ENCODE measurements at places on chromosomes 1 and 21. TPM values are rescaled to one million over a fixed set of nuclear protein-coding genes. Genes with fewer than 3 reads are reported as not detected.

DNA sequence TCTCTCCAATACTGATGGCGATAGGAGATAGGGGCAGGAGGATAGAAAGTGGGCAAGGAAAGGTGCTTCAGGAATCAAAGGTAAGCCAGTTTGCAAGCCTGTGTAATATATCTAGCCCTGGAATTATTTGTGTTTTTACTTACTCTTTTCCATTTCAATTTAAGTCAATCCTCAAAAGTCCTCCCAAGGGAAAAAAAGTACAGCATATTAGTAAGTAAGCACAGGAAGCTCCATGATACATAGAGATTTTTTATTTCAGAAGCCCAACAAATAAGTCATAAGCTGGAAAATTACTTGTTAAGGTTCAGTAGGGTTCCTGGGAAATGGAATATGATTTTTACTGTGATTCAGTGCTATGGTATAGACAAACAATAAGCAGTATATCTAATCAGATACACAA lies 337.7 kb upstream of the DUSP10 start:
- no peaks in the 10 kb centered on the region for H3K36me3 ChIP-seq
- no peak for DNase-seq
- no peak overlapping the region for H3K4me3 ChIP-seq
- no peaks in the 10 kb centered on the region for H3K4me1 ChIP-seq
- no peaks in the 10 kb centered on the region for H3K27me3 ChIP-seq
- H3K27ac ChIP-seq: no peak overlapping the region

Gene LCE2B
- not detected for total RNA-seq

GRCh38 chr21:33268737-33269441 lies 2.7 kb downstream of the IL10RB start:
- no peaks in the 10 kb centered on the region for H3K27me3 ChIP-seq
- peaks cover 24% of the 10 kb centered on the region for H3K4me1 ChIP-seq
- DNase-seq: peak; percentile 96
- H3K36me3 ChIP-seq: peaks cover 18% of the 10 kb centered on the region

GRCh38 chr1:158154501-158154900 lies 26.2 kb upstream of the CD1D start:
- no peak for DNase-seq
- H3K4me1 ChIP-seq: peaks cover 19% of the 10 kb centered on the region
- no peak overlapping the region for H3K4me3 ChIP-seq
- H3K27me3 ChIP-seq: no peaks in the 10 kb centered on the region
- no peaks in the 10 kb centered on the region for H3K36me3 ChIP-seq

Gene ECM1
- total RNA-seq: 1.0 TPM

DNA sequence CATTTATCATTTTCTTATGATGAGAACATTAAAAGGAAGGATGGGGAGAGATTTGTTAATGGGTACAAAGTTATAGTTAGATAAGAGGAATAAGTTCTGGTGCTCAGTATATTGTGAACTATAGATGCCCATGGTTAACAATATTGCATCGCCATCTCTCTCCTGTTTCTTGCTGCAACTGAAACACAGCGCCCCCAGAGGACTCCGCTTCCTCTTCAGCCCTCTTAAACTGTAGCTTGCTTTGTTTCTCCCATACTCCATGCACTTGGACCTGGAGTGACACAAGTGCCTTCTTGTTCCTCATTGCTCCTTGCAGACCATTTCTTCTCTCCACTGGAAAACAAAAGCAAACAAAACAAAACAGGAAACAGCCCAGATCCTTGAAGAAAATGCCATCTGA lies 70.1 kb upstream of the NTPCR start:
- H3K4me1 ChIP-seq: no peaks in the 10 kb centered on the region
- DNase-seq: no peak
- H3K27me3 ChIP-seq: 0 out of 2 replicates have a peak, but pooled peaks cover 2% of the 10 kb centered on the region
- no peak overlapping the region for H3K27ac ChIP-seq
- no peak overlapping the region for H3K4me3 ChIP-seq
- H3K36me3 ChIP-seq: no peaks in the 10 kb centered on the region

GRCh38 chr1:34590211-34590623 lies 164.6 kb upstream of the GJB5 start:
- no peaks in the 10 kb centered on the region for H3K27me3 ChIP-seq
- H3K36me3 ChIP-seq: no peaks in the 10 kb centered on the region
- no peak overlapping the region for H3K27ac ChIP-seq
- H3K4me1 ChIP-seq: peaks cover 10% of the 10 kb centered on the region
- no peak overlapping the region for H3K4me3 ChIP-seq

DNA sequence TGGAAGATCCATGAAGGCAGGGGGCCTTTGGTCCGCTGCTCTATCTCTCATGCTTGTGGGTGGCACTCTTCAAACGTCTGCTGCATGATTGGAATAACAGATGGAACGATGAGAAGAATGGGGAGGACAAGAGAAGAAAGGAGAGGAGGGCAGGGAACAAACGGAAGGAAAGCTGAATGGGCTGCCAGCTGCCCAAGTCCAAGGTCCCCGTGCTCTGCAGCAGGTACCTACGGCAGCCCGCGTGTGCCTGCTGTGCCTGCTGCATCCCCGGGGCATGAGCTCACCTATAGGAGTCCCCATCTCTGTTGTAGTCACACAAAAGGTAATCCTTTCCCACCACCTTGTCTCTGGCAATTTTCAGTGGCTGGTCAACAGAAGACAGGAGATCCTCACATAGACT lies 73.1 kb downstream of the SLC66A1 start:
- no peaks in the 10 kb centered on the region for H3K27me3 ChIP-seq
- no peak overlapping the region for H3K27ac ChIP-seq
- DNase-seq: no peak
- H3K4me1 ChIP-seq: peaks cover 4% of the 10 kb centered on the region
- no peak overlapping the region for H3K4me3 ChIP-seq
- peaks cover 24% of the 10 kb centered on the region for H3K36me3 ChIP-seq

DNA sequence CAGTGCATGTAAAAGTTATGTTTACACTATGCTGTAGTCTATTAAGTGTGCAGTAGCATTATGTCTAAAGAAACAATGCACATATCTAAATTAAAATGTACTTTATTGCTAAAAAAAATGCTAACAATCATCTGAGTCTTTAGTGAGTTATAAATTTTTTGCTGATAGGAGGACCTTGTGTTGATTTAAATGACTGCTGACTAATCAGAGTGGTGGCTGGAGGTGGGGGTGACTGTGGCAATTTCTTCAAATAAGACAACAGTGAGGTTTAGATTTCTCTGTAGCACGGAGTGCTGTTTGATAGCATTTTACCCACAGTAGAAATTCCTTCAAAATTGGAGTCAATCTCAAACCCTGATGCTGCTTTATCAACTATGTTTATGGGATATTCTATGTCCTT lies 37.0 kb downstream of the HS2ST1 start:
- no peaks in the 10 kb centered on the region for H3K36me3 ChIP-seq
- no peak overlapping the region for H3K27ac ChIP-seq
- no peaks in the 10 kb centered on the region for H3K4me1 ChIP-seq
- no peak overlapping the region for H3K4me3 ChIP-seq
- DNase-seq: no peak
- no peaks in the 10 kb centered on the region for H3K27me3 ChIP-seq

GRCh38 chr21:29008367-29008766 lies 10.8 kb downstream of the RWDD2B start:
- H3K4me1 ChIP-seq: no peaks in the 10 kb centered on the region
- no peak overlapping the region for H3K4me3 ChIP-seq
- no peak for DNase-seq
- no peak overlapping the region for H3K27ac ChIP-seq

- H3K4me1 ChIP-seq: no peaks in the 10 kb centered on the region
- no peak overlapping the region for H3K27ac ChIP-seq
- no peak for DNase-seq
- no peak overlapping the region for H3K4me3 ChIP-seq
- no peaks in the 10 kb centered on the region for H3K27me3 ChIP-seq
Measured at GRCh38 chr1:29148656-29149491, 25.2 kb upstream of the TMEM200B start.

Gene DIP2A
- 21.1 TPM for total RNA-seq

Gene DMRTB1
- total RNA-seq: not detected

DNA sequence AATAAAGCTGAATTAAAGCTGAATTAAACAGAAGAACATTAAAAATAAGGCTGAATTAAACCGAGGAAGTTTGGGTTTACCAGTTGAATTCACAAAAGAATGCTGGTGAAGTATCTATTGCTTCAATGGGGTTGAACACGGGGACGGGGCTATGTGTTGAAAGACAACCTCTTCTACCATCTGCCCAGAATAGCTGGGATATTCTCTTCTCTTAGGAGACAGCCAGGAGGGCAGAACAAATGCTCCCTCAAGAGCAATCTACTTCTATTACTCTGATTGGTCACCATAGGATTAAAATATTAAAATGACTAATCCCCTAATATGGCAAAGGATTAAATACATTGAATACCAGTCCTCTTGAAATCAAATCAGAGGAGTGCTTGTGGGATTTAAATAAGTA lies 68.4 kb downstream of the LPGAT1 start:
- H3K27ac ChIP-seq: no peak overlapping the region
- H3K4me3 ChIP-seq: no peak overlapping the region
- H3K4me1 ChIP-seq: no peaks in the 10 kb centered on the region
- no peak for DNase-seq
- H3K27me3 ChIP-seq: no peaks in the 10 kb centered on the region

Gene TNFAIP8L2
- 6.2 TPM for total RNA-seq

DNA sequence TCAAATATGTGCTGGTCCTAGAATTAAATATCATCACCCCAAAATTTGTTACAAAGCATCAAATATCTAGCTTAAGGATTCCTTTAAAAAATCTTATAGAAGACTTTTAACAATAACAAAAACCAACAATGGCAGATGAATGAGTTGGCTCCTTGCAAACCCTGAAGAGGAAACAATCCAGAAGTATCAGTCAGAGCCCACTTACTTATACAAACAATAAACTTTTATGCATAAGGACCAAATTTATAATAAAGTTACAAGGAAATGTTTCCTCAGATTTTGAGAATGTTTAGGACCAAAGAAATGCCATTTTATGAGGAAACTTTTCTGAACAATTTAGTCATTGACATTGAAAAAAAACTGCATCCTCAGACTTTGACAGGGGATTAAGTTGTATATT lies 52.7 kb downstream of the LPAR3 start:
- no peak overlapping the region for H3K27ac ChIP-seq
- no peak for DNase-seq
- H3K4me3 ChIP-seq: no peak overlapping the region
- no peaks in the 10 kb centered on the region for H3K36me3 ChIP-seq

Measured in GM12878 (cell line).